ENCODE measurements at places on chromosomes 16 and 17.

DNA sequence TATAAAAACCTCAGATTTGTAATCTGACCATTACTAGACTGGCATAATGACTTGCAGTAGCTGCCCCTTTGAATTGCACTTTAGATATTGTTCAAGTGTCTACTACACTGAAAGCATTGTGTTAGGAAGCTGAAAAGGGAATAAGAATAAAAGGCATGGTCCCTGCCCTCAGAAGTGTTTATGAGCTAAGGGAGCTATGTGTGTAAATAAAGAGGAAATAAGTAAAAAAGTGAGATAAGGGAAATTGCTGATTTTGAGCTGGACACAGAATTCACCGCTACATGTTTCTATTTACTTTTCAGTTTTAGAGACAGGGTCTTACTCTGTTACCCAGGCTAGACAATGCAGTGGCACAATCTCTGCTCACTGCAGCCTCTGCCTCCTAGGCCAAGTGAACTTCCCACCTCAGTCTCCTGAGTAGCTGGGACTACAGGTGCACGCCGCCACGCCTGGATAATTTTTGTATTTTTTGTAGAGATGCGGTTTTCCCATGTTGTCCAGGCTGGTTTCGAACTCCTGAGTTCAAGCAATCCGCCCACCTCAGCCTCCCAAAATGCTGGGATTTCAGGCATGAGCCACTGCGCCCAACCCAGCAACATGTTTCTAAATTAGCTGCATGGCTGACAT, 57.0 kb downstream of the GRB2 start:
- DNase-seq = no peak

DNA sequence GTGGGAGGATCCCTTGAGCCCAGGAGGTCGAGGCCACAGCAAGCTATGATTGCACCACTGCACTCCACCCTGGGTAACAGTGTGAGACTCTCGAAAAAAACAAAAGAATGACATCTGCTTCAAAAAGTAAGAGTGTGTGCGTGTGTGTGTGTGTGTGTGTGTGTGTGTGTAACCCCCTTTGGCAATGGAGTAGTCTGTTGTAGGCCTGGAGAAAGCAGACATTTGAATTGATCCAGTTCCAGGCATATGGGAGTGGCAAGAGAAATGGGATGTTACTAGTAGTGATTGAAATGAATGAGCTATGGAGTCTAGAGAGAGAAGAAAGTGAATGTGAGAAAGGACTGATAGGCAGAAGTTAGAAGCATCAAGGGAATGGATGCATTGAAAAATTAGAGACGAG, 9.9 kb downstream of the CASC3 start:
- DNase-seq = no peak

- DNase-seq = no peak
Observed at GRCh38 chr17:80694085-80694991, 149.7 kb downstream of the RPTOR start.

GRCh38 chr17:40352779-40353394, 11.7 kb downstream of the GJD3 start:
- no peak for DNase-seq

DNA sequence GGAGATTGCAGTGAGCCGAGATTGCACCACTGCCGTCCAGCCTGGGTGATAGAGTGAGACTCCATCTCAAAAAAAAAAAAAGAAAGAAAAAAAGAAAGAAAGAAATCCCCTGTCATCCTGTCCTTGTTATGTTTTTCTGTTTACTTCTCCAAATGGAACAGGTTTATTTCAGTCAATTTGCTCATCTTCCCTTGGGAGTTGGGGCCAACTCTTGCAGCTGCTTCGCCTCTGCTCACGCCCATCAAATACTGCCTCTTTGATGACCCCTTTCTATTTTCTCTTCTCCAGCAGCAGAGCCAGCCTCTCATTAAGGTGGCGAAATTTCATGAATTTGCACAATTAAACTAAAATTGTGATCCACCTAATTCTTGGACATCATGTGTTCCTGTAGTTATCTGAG, 173.4 kb downstream of the ZNF18 start:
- no peak for DNase-seq

DNA sequence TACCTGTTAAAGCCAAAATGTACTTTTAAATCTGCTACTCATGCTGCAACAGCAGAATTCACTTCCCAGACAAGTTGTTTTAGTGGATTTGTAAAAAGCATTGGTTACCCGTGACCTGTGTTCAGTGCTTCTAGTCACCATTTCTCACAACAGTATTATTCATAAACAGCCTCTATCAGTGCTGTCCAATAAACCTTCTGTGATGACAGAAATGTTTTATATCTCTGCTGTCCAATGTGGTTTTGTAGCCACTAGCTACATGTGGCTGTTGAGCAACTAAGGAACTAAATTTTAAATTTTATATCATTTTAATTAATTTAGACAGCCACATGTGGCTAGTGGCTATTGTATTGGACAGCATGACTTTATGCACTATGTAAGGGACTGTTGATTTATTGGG, 12.6 kb downstream of the MAP3K3 start:
- no peak for DNase-seq

GRCh38 chr16:49019831-49020230, 261.8 kb downstream of the CBLN1 start:
- DNase-seq = no peak

DNA sequence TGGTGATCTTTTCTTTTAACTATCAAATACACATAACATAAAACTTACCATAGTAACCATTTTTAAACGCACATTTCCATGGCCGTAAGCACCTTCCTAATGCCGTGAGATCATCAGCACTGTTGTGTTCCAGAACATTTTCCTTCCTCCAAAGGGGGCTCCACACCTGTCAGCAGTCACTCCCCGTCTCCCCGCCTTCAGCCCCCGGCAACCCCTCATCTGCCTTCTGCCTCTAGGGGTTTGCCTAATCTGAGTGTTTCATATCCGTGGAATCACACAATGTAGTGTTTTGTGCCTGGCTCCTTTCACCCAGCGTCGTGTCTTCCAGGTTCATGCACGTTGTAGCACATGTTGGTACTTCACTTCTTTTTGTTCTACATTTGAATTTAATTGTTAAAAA, 350.1 kb upstream of the TNRC6C start:
- DNase-seq = no peak

GRCh38 chr16:66549284-66550131, at the start of gene TK2:
TK2 (minus strand) TSS chr16:66550122; CDS start chr16:66550061, 61 bp downstream.
- DNase-seq = peak; percentile 66

All from activated T-cell treated with anti-CD3 and anti-CD28 coated beads, Interleukin-2, amount 50 U/mL, for 1 hour (primary cell).